ENCODE measurements at places on chromosomes 7 and 10.

- peak; percentile 12 for DNase-seq
These were observed 7.6 kb downstream of the SERPINE1 start for GRCh38 chr7:101134399-101134980.

- no peak for DNase-seq
These were observed 60.1 kb upstream of the ELN start for GRCh38 chr7:73967832-73968290.

GRCh38 chr7:158541346-158542010 lies 46.1 kb downstream of the PTPRN2 start:
- no peak for DNase-seq

- no peak for DNase-seq
These were observed 681.3 kb downstream of the TNS3 start for GRCh38 chr7:46900312-46901263.

DNA sequence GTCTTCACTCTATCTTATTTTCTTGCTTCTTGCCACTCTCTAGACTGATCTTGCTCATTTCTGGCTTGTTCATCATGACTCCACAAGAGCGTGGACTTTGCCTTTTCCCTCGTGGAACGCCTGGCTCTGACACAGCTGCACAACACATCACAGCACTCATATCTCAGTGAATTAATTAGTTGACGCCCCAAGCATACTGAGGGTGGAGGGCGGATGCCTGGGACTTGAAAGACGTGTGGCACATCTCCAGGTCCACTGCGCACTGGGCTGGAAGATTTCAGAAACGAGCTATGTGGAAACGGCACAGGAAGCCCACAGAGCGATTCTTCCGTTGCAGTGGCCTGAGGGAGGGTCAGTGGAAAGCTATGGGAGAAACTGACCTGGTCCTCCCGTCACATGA lies 23.6 kb upstream of the PLEKHA1 start:
- DNase-seq: no peak

- DNase-seq: no peak
These were observed 1195.7 kb upstream of the SORCS1 start for GRCh38 chr10:108360187-108360586.

GRCh38 chr10:71982269-71983178 lies 18.3 kb downstream of the CHST3 start:
- DNase-seq: no peak

- peak; percentile 29 for DNase-seq
These were observed 54.6 kb downstream of the BPGM start for GRCh38 chr7:134701272-134701671.

DNA sequence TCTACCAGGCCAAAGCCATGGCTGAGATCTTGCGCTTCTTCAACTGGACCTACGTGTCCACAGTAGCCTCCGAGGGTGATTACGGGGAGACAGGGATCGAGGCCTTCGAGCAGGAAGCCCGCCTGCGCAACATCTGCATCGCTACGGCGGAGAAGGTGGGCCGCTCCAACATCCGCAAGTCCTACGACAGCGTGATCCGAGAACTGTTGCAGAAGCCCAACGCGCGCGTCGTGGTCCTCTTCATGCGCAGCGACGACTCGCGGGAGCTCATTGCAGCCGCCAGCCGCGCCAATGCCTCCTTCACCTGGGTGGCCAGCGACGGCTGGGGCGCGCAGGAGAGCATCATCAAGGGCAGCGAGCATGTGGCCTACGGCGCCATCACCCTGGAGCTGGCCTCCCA lies 142.7 kb downstream of the GRM3 start:
- no peak for DNase-seq

GRCh38 chr7:114085592-114086501 lies 167.0 kb upstream of the PPP1R3A start:
- DNase-seq: peak; percentile 93

DNA sequence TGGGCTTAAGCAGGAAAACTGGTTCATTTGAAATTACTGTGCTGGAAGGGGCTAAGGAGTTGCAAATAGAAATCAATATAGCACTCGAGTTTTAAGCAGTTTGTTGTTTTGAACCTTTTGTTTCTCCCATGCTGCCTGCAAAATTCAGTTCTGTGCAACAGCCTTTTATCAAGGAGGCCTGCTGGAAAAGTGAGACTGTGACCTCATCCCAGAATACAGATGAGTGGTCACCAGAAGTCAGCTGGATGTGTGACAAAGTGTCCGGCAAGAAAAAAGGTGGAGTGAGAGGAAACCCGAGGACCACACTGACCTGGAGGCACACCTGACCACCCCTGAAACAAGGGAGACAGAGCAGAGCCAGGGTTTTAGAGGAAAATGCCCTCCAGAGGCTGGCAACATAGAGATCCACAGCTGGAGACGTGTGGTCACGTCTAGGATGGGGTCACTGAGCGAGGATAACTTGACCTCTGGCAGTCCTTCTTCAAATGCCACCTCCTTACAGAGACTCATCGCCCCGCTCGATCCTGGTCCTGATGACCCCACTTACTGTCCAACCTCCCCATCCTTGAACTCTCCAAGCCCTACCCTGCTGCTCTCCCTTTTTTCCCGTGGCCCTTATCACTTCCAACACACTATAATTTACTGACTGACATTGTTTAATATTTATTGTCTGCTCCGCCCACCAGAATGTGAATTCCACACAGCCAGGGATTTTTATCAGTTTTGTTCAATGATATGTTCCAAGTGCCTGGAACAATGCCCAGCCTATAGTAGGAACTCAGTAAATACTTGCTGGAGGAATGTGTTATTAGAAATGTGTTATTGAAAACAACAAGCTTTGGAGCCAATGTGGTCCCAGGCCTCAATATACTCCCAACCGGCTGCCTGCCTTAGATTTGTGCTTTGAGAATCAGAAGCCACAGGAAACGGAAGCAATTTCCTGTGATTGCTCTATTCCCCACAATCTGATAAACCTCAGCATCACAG lies 243.8 kb downstream of the GLI3 start:
- no peak for DNase-seq

DNA sequence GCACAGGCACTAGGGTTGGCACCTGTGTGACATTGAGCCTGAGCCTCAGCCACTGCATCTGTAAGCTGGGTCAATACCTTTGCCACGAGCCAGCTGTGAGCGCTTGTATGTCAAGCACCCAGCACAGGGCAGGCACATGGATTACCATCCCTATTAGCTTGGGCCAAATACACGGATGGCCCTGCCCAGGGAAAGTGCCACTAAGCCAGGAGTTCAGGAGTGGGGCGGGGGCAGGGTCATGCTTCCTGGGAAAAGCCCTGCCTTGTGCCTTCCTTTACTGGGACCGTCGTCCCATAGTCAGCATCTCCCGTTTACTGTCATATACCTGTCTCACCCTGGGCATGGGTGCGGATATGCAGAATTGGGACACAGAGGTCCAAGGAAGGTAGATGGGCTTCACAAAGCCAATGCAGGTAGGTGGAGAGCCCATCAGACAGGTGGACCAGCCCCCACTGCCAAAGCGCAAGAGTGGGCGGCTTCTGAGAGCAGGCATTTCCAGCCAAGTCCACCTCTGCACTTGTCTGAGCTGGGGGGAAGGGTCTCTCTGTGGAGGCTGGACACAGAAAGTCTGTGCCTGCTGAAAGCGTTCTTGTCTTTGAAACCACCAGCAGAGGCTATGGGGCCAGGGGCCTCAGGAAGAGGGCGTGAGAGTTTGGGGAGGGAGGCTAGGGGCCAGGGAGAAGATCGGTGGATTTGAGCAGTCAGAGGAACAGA lies 72.6 kb downstream of the VWA2 start:
- DNase-seq: no peak

DNA sequence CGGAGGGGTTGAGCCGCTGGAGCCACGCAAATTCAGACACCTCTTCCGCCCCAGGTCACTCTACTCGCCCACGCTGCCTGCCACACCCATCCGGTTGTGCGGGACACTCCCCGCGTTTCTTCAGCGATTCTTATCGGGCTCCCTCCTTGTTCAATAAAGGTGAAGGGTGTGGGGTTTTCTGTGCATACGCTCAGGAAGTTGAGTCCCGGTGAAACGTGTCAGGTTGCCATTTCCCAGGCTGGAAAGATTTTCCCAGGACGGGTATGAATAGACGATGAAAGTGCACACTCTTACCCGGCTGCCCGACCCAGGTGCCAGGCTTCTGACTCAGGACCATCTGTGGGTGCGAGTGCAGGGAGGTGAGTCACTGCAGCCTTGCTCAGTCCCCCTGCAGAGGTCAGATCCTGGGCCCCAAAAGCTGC lies 22.0 kb downstream of the KLF6 start:
- no peak for DNase-seq

DNA sequence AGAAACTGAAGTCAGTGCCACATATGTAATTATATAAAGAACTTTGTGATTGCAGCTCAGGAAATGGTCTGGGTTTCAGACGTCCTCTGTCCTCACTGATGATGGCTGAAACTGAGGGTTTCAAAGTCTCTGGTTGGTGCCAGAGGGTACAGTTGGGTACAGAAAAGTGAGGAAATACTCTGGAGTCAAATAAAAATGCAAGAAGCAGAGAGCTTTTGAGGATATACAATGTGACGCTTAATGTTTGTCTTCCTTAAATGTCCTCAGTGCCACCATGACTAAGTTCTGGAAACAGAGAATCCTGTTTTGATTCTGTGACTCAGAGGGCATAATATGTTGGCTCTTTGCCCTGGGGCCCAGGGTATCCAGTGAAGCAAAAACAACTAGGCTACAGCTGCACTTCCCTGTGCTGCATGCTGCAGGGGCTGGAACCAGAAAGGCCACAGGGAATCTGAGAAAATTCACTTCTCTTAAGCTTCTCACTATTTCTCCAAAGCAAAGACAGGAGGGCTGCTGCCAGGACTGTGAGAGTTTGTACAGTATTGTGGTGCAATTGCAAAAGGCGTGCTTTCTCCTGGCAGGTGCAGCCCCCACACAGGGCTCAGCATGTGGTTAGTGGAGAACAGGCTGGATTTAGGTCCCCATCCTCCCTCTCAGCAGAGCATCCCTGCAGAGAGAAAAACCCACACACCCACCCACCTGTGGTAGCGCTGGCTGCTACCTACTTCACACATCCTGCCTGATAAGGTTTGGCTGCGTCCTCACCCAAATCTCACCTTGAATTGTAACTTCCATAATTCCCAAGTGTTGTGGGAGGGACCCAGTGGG lies 169.5 kb upstream of the SVIL start:
- DNase-seq: peak; percentile 88

DNA sequence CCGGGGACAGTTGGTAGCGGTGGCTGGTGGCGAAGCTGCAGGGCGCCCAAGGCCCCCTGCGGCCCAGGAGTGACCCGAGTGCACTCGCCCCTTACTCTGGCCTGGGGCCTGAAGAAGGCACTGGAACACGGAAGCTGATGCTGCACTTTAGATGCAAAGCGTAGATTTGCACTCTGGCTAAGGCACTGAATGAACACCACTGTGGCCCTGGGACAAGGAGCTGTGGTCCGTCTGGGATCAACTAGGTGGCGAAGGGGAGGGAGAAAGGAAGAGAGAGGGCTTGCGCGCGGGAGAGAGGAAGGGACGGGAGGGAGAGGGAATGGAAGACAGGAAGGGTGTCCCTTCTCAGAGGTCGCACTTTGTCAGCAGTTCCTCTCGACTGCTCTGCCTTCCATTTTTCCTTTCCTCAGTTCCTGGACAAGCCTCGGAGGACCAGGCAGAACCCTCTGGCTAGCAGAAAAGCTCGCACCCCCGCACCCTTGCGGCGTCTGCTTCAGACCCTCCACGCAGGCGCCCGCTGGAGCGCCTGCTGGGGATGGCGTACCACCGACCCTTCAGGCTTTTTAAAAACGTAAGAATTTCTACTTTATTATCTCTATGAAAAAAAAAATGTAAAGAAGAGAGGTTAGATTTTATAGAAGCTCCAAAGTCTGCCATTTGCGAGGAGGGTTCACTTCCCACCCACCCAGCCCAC lies 1.2 kb downstream of the FERD3L start:
- peak; percentile 24 for DNase-seq

DNA sequence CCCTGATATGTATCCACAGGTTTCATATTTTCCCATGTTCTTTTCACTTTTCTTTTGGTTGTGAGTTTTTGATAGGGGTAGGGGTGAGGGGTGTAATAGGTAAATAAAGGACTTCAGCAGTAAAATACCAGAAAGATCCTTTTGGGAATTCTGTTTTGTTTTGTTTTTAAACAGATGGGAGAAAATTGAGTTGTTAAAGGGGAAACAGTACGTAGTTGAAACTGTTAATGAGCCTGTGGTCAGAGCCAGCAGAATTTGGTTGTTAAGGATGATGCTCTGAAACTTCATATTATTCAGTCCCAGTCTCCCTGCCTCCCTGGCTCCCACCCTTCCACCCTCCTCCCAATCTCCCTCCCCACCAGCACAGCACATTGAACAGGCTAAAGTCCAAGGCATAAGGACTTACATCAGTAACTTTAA lies 195.9 kb downstream of the CREB5 start:
- no peak for DNase-seq

GRCh38 chr7:24290004-24290641 lies 6.1 kb downstream of the NPY start:
- DNase-seq: peak; percentile 52

DNA sequence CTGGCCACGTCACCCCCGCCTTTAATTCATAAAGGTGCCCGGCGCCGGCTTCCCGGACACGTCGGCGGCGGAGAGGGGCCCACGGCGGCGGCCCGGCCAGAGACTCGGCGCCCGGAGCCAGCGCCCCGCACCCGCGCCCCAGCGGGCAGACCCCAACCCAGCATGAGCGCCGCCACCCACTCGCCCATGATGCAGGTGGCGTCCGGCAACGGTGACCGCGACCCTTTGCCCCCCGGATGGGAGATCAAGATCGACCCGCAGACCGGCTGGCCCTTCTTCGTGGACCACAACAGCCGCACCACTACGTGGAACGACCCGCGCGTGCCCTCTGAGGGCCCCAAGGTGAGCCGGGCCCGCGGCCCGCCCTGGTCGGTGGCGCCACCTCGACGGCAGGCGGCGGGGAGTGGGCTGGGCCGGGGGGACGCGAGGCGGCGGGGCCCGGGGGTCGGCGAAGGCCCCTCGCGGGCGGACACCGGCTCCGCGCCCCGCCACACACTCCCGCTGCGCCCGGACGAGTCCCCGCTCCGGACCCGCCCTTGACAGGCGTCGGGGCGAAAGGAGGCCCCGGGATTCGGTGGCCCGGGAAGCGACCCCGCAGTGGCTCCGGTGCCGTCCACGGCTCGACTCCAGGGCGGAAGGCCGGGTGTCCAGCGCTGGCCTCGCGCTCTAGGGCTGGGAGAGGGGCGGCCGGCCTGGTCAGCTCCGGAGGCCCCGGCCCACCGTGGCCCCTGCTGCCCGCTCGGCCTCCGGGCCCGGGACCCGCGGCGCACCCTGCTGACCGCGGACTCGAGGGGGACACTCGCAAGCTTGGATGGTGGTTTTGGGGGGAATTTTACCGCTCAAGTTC lies 557 bp downstream of the BAG3 start:
- DNase-seq: no peak

DNA sequence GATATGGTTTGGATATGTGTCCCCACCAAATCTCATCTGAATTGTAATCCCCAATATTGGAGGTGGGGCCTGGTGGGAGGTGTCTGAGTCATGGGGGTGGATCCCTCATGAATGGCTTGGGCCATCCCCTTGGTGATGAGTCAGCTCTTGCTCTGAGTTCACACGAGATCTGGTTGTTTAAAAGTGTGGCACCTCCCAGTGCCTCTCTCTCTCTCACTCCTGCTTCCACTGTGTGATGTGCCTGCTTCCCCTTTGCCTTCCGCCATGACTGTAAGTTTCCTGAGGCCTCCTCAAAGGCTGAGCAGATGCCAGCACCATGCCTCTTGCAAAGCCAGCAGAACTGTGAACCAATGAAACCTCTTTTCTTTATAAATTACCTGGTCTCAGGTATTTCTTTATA lies 4.8 kb upstream of the GCK start:
- no peak for DNase-seq

GRCh38 chr7:18648849-18649758 lies 153.6 kb downstream of the HDAC9 start:
- no peak for DNase-seq

- no peak for DNase-seq
These were observed 125.3 kb upstream of the AMPH start for GRCh38 chr7:38756521-38756920.

All from NCI-H2081 (cell line).